ENCODE measurements at places on chromosomes 7 and 10. TPM values are rescaled to one million over a fixed set of nuclear protein-coding genes. Genes with fewer than 3 reads are reported as not detected.

Gene BLOC1S2
- total RNA-seq: 43.3 TPM

Gene C10orf90
- not detected for total RNA-seq

Gene SLC18A3
- not detected for total RNA-seq

Gene PAX4
- total RNA-seq: not detected

Gene UCMA
- not detected for total RNA-seq

GRCh38 chr10:19616966-19617365 is 199.3 kb upstream of the PLXDC2 start:
- DNase-seq: no peak

GRCh38 chr10:50501924-50502452 is 121.8 kb downstream of the SGMS1 start:
- no peak for DNase-seq

GRCh38 chr7:100854146-100854895 is 1.8 kb downstream of the SLC12A9 start:
- DNase-seq: no peak

- no peak for DNase-seq
Observed at GRCh38 chr10:19299645-19300044, 251.0 kb downstream of the MALRD1 start.

DNA sequence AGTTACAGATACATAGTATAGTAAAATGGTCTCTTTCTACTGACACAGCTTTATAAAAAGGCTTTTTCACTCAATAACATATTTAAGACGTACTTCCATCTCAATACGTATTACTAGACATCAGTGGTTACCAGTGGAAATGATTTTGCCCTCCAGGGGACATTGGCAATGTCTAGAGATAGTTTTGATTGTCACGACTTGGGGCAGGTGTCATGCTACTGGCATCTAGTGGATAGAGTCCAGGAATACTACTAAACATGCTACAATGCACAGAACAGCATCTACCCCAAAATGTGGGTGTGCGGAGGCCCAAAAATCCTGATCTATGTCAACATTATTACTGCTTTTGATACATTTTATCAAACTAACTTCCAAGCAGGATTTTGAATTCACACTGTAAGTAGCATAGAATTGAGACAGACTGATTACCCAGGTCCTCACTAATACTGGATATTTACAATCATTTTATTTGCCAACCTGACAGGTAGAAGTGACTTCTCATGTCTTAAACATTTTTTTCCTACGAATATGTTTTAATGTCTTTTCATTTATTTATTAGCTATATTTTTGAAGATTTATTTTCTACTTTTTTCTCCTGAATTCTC is 53.8 kb downstream of the HGF start:
- DNase-seq: no peak

DNA sequence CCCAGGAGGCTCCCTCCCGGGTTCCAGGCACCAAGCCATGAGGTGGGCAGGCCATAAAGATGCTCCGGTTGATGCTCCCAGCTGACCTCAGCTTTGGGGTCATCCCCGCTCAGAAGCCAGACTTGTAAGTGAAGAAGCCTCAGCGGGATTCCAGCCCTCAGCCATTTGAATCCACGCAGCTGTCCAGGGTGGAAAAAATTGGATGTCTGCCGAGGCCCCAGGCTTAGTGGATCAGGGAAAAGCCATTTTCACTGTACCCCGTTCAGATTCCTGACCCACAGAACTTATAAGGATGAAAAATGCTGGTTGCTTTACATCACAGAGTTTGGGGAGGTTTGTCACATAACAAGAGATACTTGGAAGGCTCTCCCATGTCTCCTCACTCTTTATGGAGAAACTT is 49.2 kb upstream of the CPN1 start:
- no peak for DNase-seq

- DNase-seq: no peak
Observed at GRCh38 chr10:132693676-132694075, 92.3 kb downstream of the NKX6-2 start.

DNA sequence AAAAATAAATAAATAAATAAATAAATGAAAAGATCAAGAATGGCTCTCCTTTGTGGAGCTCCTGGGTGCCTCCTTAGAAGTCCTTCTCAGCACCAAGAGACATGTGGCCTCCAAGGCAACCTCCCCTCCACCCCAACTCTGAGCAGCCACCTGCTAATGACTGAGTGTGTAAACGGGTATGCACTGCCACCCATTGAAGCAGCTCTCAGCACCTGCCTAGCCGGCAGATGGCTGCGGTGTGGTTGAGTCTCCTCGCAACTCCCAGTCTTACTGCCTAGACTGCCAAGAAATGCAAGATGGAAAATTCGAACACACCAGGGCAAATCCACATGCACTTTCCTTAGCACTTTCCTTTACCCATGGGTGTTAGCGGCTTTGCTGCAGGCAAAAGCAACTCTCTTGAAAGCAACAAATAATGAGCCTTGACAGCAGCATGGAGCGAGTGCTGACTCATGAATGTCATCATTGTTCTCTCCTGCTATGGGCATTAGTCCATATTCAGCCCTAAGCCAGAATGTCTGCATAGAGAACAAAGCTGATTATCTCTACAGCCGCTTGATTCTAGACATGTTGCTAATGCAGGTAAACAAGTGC is 913.9 kb upstream of the AUTS2 start:
- no peak for DNase-seq

GRCh38 chr10:1650542-1651269 is 86.6 kb downstream of the ADARB2 start:
- DNase-seq: no peak

DNA sequence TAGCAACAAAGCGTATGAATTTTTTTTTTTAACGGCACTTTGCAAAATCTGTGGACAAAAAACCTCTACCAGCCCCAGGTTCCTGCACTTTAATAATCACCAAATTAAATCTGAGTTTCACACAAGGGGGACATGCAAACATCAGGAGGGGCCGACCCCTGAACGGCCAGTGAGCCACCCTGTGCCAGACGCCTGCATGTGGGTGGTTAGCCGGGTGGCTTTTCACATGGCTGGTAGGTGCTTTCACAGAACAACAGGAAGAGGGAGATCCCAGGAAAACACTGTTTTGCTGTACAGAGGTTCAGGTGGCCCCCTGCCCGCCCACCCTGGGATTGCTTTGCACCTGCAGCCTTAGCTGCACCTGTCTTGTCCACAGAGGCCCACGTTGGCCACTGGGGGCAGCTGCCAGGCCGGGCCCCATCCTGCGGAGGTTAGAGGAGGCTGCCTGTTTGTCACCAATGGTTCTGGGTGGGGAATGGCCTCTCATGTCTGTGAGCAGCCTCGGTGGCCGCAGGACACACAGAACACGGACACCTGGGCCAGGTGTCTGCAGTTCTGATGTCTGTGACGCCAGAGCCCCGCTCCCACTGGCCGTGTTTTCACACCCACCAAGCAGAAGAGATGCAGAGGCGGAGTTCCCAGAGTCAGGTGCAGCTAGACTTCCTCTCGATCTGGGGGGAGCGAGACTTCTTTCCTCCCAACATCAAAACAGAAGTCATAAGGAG is 107.7 kb downstream of the FAM53B start:
- DNase-seq: no peak

GRCh38 chr7:40047661-40048060 is 86.8 kb downstream of the MPLKIP start:
- DNase-seq: no peak

DNA sequence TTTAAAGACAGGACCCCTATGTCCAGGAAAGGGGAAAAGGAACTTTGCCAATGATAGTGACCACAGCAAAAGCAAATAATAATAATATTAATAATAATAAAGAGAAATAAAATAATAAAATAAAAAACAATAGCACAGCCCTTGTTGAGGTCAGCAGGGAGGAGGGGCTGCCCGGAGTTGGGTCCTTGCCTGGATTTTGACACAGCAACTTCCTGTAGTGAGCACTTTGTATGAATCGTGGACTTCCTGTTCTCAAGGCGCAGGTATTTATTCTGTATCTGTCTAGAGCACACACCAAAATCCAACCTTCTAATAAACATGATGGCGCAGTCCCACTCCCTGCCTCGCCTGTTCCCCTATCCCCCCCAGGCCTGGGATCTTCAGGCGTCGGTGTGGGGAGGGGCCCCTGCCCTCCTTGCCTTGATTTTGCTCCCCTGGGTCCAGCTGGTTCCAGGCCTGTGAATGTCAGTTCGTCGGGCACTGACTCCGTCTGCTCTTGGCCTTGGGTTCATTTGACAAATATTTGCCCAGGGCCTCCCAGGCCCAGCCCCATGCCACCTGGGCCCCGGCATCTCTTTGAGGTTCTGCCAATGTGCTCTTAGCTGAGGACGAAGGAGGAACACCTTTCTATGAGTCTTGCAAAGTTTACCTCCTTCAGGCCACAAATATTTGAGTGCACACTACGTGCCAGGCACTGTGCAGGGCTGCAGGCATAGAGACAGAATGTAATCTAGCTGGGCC is 13.9 kb downstream of the TRIM8 start:
- no peak for DNase-seq
